Mammary microvascular endothelial cell (primary cell): ENCODE measurements at places on chromosomes 2 and 18. TPM values are rescaled to one million over a fixed set of nuclear protein-coding genes. Genes with fewer than 3 reads are reported as not detected.

The GPATCH11 gene
- 6.6 and 6.8 TPM in 2 replicates for total RNA-seq

The CCDC102B gene
- total RNA-seq: 0.40 and 0.49 TPM in 2 replicates

The PROM2 gene
- under 0.01 TPM in 1 of 2 replicates, not detected in the other for total RNA-seq

The DPP10 gene
- not detected in 2 replicates for total RNA-seq

The HOXD9 gene
- 13.6 and 17.2 TPM in 2 replicates for total RNA-seq

The B3GNT7 gene
- total RNA-seq: 1.1 and 1.3 TPM in 2 replicates

The CNGA3 gene
- 0.05 TPM in 1 of 2 replicates, not detected in the other for total RNA-seq

The SLC4A3 gene
- not detected in 2 replicates for total RNA-seq
